ENCODE measurements at places on chromosomes 7 and 10.
A peak's percentile ranks its signal among the peaks of the same experiment; 100 is the strongest.

- DNase-seq: no peak
Observed at GRCh38 chr10:3136763-3137611, 35.6 kb downstream of the PITRM1 start.

DNA sequence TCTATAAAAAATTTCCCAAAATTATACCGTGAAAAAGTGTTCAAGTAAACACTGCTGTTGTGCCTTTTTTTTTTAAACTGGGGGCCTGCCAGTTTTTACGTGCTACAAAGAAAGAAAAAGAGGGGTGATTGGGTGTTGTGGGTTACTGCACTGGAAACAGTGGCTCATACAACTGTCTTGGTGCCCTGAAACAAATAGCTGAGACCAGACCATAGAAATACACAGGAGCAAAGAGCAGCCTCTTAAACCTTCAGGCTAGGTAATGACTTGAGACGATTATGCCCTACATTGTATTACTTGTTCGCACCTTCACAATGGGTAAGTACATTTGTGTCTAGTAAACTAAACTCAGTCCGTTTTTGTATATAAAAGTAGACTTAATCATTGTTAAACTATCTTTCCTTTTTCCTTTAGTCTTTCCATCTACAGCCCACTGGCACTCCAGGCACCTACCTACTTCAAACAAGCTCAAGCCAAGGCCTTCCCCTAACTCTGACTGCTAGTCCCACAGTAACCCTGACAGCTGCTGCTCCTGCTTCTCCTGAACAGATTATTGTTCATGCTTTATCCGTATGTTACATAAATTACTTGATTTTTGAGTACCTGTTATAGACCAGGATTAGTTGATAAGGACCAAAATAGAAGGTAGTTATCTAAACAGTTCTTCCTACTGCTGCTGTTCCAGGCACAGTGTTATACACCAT is 26.6 kb downstream of the TMEM243 start:
- no peak for DNase-seq

DNA sequence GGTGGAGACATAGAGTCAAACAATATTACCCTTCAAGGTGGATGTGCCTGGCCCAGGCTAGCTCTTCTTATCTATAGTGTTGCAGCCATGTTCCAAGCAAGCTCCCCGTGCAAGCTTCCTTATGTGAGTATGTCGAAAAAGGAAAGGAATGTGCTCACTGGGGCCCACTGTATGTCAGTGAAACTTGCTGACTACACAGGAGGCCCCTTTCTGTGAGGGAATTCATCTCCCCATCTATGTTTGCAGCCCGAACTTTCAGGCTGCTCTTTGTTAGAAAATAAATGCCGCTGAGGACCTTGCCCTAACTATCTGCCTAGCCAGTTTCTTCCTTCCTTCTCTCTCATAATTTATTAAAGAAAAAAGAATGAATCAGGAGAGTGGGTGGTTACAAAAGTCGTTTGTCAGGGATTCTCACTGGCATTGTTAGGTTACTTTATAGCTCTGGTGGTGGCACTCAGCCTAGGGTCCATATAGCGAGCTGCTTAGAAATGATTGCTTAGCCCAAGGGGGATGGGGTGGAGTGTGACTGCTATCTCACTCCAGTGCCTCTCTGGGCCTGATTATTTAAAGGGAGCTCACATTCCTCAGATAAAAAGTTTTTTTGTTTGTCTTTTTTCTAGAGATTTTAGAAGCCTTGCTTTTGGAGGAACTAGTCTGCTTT is 302.1 kb downstream of the ABCA13 start:
- DNase-seq: no peak

GRCh38 chr10:75201793-75202307 is 8.7 kb upstream of the VDAC2 start:
- DNase-seq: no peak

DNA sequence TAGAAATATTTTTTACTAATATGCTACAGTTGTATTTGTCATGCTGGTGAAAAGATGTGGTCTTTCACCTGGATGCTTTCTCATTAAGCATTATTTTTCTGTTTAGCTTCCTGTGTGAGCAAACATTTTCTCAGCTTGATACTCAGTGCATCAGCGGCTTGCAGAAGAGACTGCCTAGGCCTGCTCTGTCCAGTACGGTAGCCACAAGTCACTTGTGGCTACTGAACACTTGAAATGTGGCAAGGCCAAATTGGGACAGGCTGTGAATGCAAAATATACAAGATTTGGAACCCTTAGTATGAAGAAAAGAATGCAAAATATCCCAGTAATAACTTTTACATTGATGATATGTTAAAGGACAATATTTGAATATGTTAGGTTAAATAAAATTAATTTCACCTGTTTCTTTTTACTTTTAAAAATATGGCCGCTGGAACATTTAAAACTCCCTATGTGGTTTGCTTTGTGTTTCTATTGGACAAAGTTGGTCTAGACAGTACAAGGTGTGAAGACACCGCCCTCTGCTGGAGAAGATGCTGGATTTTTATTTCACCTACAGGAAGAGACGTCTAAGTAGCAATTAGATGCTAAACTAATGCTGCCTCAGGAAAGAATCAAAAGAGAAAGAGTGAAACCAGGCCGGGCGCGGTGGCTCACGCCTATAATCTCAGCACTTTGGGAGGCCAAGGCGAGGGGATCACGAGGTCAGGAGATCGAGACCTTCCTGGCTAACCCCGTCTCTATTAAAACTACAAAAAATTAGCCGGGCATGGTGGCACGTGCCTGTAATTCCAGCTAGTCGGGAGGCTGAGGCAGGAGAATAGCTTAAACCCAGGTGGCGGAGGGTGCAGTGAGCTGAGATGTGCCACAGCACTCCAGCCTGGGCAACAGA is 5.3 kb downstream of the SRGN start:
- DNase-seq: peak; percentile 92

DNA sequence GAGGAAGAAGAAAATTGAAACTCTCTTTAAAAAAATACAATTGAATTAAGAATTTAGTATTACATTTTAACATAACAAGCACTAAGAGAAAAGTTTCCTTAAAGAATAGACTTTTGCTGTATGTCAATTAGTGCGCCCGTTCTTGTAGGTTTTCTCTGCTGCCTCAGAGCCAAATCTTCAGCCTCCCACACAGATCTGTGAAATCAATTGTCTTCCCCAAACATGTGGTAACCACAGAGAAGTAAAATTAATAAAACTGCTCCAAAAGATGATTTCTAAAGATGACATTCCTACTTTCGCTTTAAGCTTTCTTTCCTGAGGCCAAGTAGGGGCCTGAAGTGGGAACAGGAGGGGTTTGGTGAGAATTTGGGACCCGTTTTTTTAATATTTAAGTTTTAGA is 113.2 kb upstream of the ADO start:
- no peak for DNase-seq

- DNase-seq: no peak
Observed at GRCh38 chr7:43502941-43503340, 80.0 kb upstream of the STK17A start.

DNA sequence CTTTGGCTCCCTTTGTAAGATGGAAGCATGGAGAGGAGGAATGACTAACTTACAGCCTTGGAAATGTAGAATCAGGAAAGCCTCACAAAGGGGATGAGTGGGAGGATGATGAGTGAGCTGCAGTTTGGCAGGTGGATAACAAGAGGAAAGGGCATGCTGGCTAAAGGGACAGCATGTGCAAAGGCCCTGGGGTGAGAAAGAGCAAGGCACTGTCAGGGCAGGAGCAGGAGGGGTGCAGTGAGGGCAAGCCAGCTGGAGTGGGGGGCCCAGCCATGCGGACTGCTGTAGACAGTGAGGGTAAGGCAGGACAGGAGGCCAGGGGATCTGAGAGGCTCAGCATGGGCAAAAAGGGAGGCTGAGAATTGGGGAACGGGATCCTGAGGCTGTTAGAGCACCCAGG is 20.5 kb downstream of the TLL2 start:
- no peak for DNase-seq

DNA sequence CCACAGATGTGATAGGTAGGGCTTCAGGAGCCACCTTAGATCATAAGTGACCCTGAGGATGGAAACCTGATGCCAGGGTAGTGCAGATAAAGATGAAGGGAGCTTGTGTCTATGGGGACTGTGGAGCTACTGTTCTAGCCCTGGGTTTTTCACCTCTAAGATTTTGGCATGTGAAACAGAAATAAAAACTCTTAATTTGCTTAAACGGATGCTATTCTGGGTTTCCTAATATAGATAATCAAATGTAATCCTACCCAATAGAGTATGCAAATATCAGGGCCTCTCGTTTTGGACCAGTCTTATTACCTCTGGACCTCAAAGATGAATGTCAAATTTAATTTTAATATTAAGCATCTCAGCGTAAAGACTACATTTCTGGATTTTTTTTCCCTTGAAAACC is 49.3 kb downstream of the ABCB4 start:
- DNase-seq: no peak

GRCh38 chr7:91656541-91657482 is 223.7 kb downstream of the MTERF1 start:
- DNase-seq: no peak

- no peak for DNase-seq
Observed at GRCh38 chr10:12489357-12489756, 140.0 kb downstream of the CAMK1D start.

- no peak for DNase-seq
Observed at GRCh38 chr10:47245731-47246350, 54.2 kb upstream of the GDF10 start.

- DNase-seq: peak; percentile 30
Observed at GRCh38 chr10:42753126-42753506, 29.5 kb upstream of the BMS1 start.

- peak; percentile 82 for DNase-seq
Observed at GRCh38 chr7:150942001-150942590, 36.0 kb downstream of the KCNH2 start.

- no peak for DNase-seq
Observed at GRCh38 chr10:3028441-3028840, 38.9 kb upstream of the PFKP start.

DNA sequence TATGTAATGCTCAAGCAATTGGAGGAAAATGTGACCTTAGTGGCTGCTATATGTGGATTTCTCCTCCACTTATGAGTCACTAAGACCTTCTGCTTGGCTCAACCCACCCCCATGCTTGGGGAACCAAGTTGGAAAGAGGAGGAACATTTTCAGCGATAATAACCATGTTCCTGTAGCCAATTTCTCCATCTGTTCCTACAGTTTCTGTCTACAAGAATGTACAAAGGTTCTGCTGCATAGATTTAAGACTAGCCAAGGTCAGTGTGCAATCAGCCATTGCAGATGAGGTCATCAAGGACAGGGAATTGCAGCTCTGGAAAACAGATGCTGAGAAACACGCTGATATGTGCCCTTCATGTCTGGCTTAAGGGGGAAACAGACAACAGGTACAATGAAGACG is 5.6 kb upstream of the NRCAM start:
- DNase-seq: no peak

DNA sequence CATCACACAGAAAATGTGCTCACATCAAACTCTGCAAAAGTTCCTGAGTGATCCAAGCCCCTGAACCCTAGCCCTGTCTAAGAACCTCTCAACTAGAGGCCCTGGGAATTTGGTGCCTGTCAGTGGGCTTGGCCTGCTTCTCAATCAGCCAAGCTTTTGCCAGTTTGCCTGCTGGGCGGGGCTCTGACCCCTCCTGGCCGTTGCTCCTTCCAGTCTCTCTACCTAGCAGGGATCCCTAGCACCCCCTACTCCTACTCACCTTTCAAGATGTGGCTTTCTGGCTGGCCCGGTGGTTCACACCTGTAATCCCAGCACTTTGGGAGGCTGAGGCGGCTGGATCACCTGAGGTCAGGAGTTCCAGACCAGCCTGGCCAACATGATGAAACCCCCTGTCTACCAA is 2.1 kb downstream of the KLRG2 start:
- no peak for DNase-seq

- DNase-seq: no peak
Observed at GRCh38 chr10:13095929-13096328, 4.0 kb upstream of the OPTN start.

DNA sequence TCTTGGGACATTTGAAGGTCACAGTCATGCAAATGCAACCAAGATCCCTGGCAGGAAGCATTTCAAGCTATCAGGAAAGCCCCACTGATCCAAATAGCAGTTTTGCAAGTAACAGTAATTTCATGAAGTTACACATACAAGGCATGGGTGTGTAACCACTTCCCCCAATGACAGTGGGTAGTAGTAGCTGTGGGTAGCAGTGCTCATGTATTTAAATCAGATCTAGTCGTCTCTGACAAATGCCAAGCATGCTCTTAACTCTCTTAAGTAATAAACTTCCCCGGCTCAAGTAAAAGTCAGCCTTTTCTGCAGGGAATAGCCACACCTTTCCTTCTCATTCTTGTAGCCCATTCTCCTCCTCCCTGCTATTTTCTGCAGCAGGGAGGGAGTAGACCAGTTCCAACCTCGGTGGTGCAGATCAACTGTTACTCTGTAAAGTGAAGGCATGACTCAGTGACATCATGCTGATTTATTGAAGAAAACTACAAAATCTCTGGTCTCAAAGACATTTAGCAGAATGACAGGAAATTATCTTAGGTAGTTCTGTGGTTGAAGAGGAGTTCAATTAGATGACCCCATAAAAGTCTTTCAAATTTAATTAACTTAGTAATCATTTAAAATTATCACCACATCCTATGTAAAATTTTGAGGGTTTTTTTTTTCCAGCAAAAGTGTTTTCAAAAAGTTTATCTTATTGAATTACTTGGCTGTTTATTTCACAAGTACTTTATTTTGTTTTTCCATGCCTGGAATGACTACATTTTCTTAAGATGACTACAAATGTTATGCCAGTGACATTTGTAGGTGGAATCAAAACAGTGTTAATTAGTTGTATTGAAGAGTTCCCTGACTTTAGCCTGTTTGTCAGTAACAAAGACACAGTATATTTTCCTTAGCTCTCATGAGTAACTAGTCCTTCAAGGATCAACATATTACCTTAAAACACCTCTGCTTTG is 568.3 kb downstream of the INHBA start:
- no peak for DNase-seq

- no peak for DNase-seq
Observed at GRCh38 chr10:102713539-102713813, 721 bp downstream of the ARL3 start.

DNA sequence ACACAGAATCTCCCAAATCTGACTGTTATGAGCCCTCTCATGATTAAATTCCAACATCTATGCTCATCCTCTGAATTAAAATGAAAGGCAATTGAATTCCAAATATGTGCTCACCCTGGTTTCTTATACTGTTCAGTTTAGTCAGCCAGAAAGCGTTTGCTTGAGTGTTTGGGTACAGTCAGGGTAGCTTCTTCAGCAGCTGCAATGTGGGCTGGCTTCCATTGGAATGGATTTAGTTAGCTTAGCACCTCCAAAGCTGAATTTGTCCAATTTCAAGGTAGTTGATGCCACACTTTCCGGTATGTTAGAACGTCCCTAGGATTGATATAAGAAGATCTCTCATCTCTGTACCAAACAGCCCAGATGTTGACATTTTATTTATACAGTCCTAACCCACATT is 9.3 kb downstream of the KLHL7 start:
- no peak for DNase-seq
